ENCODE measurements at places on chromosomes 11 and 22. TPM values are rescaled to one million over a fixed set of nuclear protein-coding genes. Genes with fewer than 3 reads are reported as not detected.
A peak's percentile ranks its signal among the peaks of the same experiment; 100 is the strongest.

DNA sequence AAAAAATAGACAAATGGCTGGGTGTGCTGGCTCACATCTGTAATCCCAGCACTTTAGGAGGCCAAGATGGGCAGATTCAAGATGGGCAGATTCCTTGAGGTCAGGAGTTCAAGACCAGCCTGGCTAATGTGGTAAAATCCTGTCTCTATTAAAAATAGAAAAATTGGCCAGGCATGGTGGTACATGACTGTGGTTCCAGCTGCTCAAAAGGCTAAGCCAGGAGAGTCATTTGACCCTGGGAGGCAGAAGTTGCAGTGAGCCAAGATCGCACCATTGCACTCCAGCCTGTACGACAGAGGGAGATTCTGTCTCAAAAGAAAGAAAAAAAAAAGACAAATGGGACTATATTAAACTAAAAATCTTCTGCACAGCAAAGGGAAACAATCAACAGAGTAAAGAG, 55.4 kb downstream of the USP35 start:
- DNase-seq = no peak

GRCh38 chr11:120231963-120232362, 8.0 kb upstream of the POU2F3 start:
- DNase-seq = no peak

The TEX54 gene
- total RNA-seq = not detected

The TTC36 gene
- total RNA-seq = not detected

The HSD17B12 gene
- 129 TPM for total RNA-seq

GRCh38 chr22:45757068-45757467, 85.4 kb downstream of the ATXN10 start:
- peak; percentile 73 for DNase-seq

The ZBTB3 gene
- total RNA-seq = 11.2 TPM

The FXYD6 gene
- total RNA-seq = 41.4 TPM

GRCh38 chr11:126968915-126969314, 31.7 kb downstream of the KIRREL3 start:
- no peak for DNase-seq

Data from left lung (tissue), 14 donors.